ENCODE measurements at places on chromosomes 4 and X.

DNA sequence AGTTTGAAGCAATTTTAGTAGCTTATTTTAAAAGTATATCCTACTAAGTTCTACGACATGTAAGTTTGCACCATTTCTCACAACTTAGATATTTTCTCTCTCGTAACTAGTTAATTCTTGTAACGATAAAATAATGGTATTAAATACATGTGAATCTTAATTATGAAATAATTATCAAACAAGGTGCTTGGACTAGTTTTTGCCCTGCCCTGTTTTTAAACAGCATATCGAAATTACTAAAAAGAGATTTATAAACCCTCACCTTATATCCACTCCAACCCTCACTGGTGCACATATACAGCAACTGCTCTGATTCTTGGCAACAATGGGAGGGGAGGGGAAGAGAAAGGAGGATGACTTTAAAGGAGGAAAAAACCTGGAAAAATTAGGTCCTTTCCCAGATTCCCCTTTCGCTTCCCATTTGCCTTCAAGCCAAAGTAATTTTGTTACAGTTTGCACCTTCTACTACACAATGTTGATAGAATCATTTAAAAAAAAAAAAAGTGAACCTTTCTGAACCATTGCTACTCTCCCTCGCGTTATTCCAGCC, 820 bp upstream of the MAB21L2 start:
- no peak for DNase-seq

GRCh38 chrX:130120746-130121504, 10.6 kb upstream of the ELF4 start:
- DNase-seq: peak; percentile 53

DNA sequence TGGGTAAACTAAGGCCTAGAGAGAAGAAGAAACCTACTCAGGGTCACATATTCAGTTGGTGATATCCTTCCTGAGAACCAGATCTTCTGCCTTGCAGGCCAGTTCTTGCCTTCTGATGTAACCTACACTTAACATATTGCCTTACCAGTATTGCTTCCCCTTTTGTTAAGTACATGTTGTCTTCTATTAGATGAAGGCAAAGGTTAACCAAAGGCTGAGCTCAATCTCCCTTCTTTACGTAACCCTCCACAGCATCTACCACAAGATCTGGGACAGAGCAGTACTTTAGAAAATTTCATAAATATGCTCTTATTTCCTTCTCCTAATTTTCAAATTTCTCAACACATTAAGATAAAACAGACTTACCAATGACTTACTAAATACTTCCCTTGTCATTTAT, 474.4 kb downstream of the SH2D1A start:
- DNase-seq: no peak

DNA sequence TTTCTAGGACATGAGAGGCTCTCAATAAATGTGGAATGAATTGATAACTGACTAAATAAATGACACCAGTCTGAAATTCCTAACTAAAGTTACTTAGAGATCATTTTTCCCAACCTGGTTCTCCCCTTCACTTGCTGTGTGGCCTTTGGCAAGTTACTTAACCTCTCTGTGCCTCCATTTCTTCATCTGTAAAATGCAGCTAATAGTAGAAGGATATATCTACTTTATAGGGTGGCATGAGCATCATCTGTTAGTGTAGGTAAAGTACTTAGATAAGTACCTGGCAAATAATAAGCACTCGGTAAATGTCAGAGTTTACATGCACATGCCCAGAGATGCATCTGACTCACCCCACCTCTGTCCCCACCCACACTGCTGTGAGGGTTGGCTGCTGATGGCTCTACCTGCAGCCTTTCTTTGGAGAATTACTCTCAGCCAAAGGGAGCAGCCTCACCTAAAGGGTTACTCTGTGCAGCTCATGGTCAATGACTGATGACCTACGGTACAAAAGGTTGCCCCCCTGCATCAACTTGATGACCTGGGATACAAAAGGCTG, 139.3 kb downstream of the CHIC2 start:
- DNase-seq: no peak

DNA sequence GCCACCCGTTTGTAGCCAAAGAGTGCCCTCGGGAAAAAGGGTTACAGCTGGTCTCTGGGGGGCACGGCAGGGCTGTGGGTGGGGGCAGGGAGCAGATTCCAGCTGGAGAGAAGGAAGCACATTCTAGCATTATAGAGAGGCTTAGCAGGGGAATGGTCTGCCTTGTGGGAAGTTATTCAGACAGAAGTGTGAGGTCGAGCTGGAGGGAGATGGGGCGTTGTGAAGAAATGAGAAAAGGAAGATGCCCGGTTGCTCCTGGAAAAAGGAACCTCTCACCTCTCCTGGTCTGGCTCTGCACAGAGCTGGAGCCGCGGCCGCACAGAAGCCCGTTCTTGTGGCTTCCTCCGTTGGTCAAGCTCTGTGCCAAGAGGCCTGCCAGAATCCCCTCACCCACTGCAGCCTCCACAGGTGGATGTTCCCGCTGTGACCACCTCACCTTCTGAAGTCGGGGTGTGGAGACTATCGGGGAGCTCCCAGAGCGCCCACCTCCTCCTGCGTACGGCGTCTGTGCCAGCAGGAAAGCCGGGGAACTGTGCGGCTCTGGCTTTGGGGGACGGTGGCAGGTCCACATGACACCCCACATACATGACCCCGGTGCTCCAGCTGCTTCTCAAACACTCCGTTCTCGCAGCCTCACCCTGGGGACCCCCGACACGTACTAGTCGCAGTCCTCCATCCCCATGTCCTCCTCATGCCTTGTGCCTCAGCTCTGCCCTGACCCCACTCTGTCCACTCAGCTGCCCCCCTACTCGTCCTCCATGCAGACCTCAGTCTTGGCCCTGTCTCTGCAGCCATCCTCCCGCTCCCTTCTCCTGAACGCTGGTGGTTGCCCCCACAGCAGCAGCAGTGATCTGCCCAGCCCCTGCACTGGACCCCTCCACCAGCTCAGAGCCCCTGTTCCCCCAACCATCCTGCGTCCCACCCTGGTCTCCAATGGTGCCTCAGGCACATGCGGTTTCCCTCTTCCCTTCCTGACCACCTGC, 52.2 kb upstream of the HGFAC start:
- DNase-seq: no peak

- DNase-seq: no peak
Observed at GRCh38 chr4:89245459-89245858, 62.1 kb downstream of the GPRIN3 start.

DNA sequence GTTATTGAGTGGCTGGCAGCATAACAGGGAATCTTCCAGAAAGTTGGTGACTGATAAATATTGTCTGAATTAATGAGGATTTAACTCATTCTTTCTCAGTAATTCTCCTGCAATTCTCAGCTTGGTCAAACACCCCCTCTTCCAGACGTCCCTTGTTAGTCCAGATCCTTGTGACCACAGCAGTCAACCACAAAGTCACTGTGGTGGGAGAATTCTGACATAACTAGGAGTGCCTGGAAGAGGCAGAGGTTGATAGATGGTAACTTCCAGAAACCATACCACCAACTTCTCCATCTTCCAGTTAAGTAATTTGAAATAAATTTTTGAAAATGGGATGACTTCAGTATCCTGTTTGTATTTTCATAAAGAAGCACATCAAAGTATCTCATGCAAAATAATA, 90.1 kb downstream of the CEP44 start:
- DNase-seq: no peak

DNA sequence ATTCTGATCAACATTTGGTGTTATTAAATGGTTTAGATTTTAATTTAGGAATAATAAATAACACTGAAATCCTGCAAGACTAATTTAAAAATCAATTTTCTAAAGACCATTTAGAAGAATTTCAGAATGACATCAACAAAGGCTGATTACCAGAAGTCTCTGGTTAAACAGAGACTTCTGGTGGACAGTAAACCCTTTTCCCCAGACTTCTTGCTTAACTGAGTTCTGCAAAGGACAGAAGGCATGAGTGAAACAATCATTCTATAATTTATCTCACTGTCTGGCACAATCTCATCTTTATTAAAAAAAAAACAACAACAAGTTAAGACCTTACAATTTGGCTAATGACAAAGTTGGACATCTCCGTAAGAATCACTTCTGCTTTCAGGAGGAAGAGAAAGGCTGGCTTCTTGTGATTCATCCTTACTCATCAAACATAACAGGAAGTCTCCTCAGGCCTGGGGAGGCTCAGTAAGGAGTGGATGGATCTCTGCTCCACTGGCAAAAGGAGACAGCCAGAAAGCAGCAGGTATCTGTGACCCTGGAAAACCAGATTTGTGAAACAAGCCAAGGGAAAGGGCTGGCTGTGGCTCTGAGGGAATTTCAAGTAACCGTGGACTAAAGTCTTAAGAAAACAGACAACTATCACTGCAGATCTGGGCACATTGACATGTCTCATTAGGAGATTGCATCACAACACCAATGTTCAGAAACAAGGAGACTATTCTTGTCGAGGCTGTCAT, 908 bp upstream of the TLR6 start:
- peak; percentile 67 for DNase-seq

- no peak for DNase-seq
Observed at GRCh38 chr4:7330031-7330596, 104.6 kb downstream of the PSAPL1 start.

DNA sequence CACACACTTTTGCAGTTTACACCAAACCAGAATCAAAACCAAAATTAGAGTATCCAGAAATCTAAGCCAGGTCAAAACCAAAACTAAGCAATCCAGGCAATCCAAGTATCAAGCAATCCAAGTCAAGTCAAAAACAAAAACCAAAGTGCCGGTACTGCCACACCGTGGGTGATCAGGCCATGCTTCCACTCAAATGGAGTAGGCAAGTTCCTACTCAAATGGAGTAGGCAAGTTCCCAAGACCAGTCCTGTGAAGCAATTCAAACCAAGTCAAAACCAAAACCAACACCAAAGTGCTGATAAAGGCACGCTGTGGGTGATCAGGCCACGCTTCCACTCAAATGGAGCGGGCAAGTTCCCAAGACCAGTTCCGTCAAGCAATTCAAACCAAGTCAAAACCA, 31.3 kb downstream of the MID1 start:
- DNase-seq: no peak

GRCh38 chr4:5465956-5466355, 242.4 kb downstream of the EVC2 start:
- DNase-seq: no peak

GRCh38 chr4:115609631-115610030, 496.2 kb upstream of the NDST4 start:
- DNase-seq: no peak

GRCh38 chr4:115213716-115214115, 100.3 kb upstream of the NDST4 start:
- DNase-seq: no peak

DNA sequence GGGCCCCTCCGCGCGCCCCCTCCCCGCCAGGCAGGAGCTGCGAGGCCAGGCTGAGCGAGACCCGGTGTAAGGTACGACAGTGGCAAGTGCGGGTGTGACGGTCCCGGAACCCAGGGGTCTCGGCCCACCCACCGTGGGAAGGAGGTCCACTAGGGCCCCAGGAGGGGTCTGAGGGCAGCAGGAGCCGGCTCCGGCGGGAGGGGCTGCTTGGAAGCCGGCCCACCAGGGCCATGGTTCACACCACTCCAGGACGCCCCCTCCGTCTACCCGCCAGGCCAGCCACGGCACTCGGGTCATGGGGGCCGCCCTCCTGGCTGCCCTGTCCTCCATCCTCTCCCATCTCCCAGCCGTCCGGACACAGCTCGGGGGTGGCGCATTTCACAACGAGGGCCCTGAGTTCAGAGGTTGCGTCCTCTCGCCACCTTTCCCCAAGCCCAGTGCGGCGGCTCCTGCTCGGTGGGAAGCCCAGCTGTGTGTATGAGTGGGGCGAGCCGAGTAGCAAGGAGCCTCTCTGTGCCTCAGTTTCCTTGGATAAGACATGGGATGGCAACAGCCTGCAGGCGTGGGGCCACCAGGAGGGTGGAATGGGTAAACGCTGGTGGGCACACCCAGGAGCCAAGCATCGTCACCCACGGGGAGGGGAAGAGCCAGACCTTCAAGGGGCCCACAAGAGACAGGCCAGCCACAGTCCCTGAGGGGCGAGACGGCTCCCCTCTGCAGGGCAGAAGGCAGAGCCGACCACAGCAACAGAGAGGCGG, 81.3 kb downstream of the FAM53A start:
- no peak for DNase-seq

GRCh38 chr4:185651851-185652250, 116.5 kb upstream of the PDLIM3 start:
- DNase-seq: no peak

GRCh38 chr4:169900241-169900845, 125.9 kb downstream of the MFAP3L start:
- DNase-seq: no peak

All from fibroblast of skin of left quadriceps (primary cell).